ENCODE measurements at places on chromosomes 3 and 15. TPM values are rescaled to one million over a fixed set of nuclear protein-coding genes. Genes with fewer than 3 reads are reported as not detected.

GRCh38 chr15:67652586-67652985 lies 110.1 kb downstream of the MAP2K5 start:
- DNase-seq, result no peak

GRCh38 chr3:143605233-143605950 lies 242.9 kb downstream of the SLC9A9 start:
- DNase-seq, result no peak

DNA sequence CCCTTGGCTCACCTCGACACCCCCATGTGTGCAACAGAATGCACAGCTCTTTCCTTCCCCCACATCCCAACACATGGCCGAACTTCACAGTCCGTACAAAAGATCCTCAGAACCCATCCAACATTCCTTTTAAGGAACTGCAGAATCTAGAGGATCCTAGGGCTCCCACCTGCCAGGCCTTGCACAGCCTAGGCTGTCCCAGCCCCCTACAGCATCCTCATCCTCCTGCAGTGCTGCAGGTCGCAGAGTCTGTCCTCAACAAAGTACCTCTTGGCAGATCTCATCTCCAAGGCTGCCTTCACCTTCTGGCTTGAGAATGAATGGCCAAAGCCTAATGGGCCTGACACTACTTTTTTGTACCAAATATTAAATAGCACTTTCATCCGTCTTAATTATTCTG lies 19.8 kb downstream of the PRR23E start:
- no peak for DNase-seq

DNA sequence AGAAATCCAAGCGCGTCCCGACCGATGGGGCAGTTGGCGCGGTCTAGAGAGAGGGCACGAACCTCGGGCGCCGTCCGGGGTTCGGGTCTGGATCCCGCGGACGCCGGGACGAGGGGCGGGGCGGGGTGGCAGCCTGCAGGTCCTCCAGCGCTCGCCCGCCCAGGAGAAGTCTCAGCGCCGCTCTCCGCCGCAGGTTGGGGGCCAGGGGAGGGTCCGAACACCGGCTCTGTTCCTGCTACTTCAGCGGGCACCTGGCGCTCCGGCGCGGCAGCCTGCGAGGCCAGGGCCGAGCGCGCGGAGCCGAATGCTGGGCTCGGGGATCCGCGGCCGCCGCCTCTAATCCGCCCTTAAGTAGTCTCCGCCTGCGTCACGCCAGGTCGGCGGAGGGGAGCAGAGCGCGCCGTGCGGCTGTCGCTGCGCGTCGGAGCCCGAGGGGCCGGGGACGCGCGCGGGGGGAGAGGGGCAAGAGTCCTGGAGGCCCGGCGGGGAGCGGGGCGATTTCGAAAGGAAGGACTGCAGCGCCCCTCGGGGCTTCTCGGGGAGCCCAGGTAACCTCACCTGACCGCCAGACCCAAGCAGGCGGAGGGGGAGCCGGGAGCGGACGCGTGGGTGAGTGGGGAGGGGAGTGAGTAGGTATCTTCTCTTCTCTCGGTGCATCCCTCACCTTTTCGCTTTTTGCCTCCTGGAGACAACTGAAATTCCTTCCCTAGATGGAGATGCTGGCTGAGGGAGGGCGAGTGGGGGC lies at the start of gene GJD2:
Gene GJD2 (minus strand): TSS at position 325 of the 745 bp plus-strand sequence. CDS start 510 bp downstream, outside the sequence.
- DNase-seq, result peak; percentile 3

GRCh38 chr15:25939122-25939521 lies 76.0 kb upstream of the ATP10A start:
- DNase-seq, result peak; percentile 79

- DNase-seq, result no peak
Measured at GRCh38 chr3:143002083-143002712, 828 bp downstream of the U2SURP start.

DUOX1 gene
- not detected for polyA plus RNA-seq

LDHAL6B gene
- not detected for polyA plus RNA-seq

GPX1 gene
- polyA plus RNA-seq, result 180 TPM

C3orf49 gene
- not detected for polyA plus RNA-seq

- DNase-seq, result no peak
Measured at GRCh38 chr15:88748081-88748480, 55.2 kb upstream of the ACAN start.

DNA sequence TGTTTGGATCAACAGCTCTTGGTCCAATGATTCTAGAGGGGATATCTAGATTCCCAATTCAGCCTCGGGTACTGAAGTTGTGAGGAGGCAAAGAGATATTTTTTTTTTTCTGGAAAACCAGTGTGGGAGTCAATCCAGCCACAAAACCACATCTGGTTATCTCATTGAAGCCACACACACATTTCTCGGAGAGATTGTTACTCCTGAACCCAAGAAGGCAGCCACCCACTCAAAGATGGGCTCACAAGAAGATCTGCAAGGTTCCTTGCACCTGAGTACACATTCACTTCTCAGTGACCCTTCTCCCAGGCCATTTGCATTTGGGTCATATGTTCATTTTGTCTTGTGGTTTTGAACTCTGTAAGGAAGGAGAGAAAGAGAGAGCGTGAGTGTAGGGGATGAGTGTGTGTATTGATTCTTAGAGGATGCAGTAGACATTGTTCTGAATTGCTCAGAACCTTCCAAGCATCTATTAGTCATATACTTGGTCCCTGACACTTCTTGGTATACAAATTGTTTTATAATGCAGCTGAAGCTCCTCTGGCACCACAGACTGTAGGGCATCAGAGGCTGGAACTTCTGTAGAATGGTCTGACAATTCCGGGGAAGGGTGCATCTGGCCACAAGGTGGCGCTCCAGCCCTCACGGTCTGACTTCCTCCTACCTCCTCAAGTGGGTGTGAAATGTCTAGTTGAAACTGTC lies 39.3 kb upstream of the TRA2B start:
- peak; percentile 84 for DNase-seq

GRCh38 chr15:68814596-68814995 lies 6.1 kb downstream of the ANP32A start:
- no peak for DNase-seq

GRCh38 chr3:67033079-67033478 lies 35.0 kb downstream of the KBTBD8 start:
- DNase-seq, result no peak

ST3GAL6 gene
- polyA plus RNA-seq, result 0.91 TPM

DNA sequence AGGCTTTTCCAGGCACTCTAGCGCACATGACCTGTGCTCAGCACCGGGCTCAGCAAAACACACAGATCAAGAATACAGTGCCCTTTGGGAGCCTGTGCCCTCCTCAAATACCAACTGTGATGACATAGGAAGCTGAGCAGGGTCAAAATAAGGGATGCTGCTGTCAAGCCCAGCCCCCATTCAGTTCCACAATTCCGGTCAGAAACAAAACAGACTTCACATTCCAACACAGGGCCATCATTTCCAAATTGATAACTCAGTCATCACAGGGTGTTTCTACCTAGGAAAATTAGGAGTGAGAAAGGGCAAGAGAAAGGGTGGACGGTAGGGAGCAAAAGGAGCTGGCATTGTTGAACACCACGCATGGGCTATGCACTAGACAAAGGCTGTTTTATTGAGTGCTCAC lies 158.4 kb upstream of the CCDC54 start:
- no peak for DNase-seq

DNA sequence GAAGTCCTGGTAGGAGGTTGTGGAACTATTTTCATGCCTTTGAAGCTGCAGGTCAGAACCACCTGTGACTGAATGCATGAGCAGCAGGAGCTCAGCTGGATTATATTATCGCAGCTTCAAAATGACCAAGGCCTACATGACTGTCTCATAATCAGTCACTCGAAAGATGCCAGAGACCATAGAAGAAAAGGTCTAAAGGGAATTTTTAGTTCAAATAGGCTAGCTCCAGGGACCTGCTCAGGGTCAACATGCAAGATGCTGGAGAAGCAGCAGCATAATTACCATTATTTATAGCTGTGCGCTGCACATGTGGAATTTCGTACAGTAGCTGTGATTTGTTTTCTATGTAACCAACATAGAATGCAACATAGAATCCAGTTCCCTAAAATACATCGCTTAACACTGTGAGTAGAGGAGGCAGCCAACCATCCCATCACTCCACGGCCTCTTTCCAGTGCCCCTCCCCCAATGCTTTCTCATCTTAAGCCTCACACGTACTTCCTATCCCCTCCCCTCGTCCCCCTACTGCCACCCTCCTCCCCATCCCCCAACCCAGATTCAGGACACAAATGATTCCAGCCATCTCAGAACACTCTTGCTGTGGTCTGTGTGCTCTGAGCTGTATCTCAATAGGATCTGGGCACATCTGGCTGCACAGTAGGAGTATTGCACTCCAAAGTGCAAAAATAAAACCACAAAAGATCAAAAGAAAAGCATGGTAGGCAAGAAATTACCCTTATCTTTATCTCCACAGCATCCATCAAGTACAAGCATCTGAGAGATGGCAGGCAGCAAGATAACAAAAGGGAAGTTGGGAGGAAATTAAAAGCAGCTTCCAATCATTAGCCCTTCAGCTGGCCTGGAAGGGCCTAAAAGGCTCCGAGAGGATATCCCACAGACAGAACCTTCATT lies 352.8 kb upstream of the SEMA6D start:
- no peak for DNase-seq

DNA sequence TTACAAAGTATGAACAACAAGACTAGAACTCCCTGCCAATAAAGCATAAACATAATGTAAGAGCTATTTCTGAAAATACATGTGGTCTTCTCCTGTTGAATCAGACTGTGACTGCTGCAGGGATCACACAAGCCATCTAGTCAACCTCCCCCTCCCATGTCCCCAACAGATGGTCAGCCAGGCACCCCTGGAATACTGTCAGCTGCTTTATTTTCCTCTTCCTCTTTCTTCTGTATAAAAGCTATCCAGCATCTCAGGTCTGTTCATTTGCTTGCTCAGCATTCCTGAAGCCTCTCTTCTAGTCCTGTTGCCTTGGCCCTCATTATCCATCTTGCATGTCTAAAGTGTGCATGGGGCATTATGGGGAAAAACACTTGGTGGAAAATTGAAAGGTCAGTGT lies 6.5 kb upstream of the MINDY4B start:
- no peak for DNase-seq

- DNase-seq, result no peak
Measured at GRCh38 chr3:152270937-152271336, 2.2 kb downstream of the MBNL1 start.

DNA sequence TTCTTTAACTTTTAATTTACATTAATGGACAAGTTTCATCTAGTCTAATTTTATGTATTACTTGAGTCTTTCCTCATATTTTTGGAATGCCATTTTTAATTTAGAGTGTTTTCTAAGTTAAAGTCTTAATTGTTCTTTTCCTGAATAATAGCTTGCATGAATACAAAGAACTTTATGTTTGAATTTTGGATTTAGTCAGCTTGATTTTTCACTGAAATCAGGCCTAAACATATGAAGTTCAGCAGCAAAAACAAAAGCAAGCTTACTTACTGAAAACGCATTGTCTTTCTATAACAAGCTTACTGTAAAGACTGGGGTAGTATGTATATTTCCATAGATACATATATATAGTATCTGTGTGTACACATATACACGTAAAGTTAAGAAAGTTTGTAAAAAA lies 126.0 kb downstream of the ZBTB20 start:
- DNase-seq, result no peak

DNA sequence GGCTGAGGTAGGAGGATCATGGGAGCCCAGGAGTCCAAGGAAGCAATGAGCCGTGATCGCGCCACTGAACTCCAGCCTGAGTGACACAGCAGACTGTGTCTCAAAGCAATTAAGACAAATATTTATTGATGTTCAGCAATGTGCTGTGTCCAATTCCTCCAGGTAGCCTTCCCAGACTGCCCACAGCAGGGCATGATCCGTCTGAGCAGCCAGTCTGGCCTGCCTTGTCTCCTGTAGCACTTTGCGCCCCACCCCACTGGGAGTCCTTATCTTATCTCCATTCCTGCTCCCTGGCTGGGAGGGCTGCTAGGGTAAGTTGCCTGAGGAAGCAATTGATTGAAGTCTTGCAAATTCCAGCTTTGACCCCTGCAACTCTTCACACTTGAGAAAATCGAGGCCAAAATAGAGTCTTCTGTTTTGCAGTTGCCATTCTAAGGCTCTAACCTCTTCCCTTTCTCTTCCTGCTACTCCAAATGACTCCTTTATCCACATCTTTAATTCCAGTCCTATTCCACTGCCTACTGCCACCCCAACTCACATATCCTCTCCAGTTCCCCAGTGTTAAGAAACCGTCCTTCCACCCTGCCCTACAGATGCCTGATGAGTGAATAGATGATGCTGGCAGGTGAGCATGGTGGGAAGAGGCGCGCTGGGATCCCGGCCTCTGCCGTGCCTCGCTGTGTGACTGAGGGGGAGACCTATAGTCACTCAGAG lies 26.9 kb upstream of the LCTL start:
- no peak for DNase-seq

DNA sequence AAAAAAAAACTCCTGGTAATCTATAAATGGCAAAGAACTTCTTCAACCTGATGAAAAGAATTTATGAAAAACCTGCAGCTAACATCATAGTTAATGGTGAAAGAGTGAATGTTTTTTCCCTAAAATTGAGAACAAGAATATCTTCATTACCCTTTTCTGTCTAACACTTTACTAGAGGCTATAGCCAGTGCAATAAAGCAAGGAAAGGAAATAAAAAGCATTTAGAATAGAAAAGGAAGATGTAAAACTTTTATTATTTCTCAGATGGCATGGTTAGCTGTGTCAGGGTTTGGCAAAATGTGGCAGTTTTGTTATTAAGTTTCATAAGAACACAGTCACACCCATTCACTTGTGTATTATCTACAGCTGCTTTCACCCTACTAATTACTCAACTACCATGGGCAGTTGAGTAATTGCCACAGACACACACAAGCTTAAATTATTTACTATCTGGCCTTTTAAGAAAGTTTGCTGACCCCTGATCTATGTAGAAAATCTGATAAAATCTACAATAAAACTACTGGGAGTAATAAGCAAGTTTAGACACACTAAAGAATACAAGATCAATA lies 465.1 kb downstream of the MAGI1 start:
- no peak for DNase-seq

CPEB1 gene
- 0.19 TPM for polyA plus RNA-seq

CCR3 gene
- 0.19 TPM for polyA plus RNA-seq

HOMER2 gene
- polyA plus RNA-seq, result 5.7 TPM

DNA sequence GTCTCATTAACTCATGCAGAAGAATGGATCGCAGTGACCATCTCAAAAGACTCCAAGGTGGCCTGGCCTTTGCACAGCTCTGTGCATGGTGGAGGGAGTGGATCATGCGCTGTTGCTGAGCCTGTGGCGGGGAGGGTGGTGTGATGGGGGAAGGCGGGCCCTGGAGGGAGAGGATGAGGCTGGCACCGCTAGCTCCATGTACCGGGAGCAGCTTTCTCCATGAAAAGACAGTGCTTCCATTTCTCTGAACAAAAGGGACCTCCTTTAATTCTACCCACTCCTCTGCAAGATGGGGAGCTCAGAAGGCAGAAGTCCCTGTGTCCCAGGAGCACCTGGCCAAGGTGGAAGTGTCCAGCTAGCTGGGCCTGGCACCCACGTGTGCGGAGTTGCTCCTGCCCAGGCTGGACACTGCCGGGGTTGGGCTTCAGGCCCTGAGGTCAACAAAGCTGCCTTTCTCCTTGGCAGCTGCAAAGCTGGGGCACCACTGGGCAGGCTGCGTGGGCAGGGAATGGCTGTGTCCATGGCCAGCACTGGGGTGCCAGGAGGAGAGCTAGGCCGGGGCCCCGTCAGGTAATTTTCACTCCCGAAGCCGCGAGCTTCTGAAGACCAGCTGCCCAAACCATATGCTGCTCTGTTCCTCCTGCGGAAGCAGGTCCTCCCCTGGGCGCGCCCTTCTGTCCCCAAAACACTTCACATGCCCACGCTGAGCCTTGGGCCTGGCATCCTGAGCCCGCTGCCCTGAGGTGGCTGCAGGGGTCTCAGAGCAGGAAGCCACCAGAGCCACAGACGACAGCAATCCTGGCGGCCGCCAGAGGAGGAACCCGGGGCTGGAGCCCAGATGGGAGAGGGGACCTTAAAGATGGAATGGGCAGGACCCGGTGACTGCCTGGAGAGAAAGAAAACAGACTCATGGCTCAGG lies 6.4 kb downstream of the MAP6D1 start:
- no peak for DNase-seq

- no peak for DNase-seq
Measured at GRCh38 chr3:50203113-50203808, 1.8 kb upstream of the SLC38A3 start.

Data from B cell (primary cell).